Hepatocyte (in vitro differentiated cells): ENCODE measurements at places on chromosomes 4 and X.
A peak's percentile ranks its signal among the peaks of the same experiment; 100 is the strongest.

- no peaks in the 10 kb centered on the region for H3K36me3 ChIP-seq
- H3K27me3 ChIP-seq = no peaks in the 10 kb centered on the region
- H3K4me1 ChIP-seq = peaks cover 15% of the 10 kb centered on the region
- H3K4me3 ChIP-seq = no peak overlapping the region
- H3K27ac ChIP-seq = no peak overlapping the region
Observed at GRCh38 chr4:169150806-169151205, 120.0 kb downstream of the SH3RF1 start.

GRCh38 chr4:129014566-129015509, 78.5 kb downstream of the SCLT1 start:
- no peaks in the 10 kb centered on the region for H3K4me1 ChIP-seq
- DNase-seq = no peak
- no peak overlapping the region for H3K4me3 ChIP-seq
- H3K27me3 ChIP-seq = no peaks in the 10 kb centered on the region
- no peaks in the 10 kb centered on the region for H3K36me3 ChIP-seq
- H3K27ac ChIP-seq = no peak overlapping the region

- no peak overlapping the region for H3K27ac ChIP-seq
- H3K36me3 ChIP-seq = no peaks in the 10 kb centered on the region
- H3K4me3 ChIP-seq = no peak overlapping the region
- H3K27me3 ChIP-seq = no peaks in the 10 kb centered on the region
- no peak for DNase-seq
Observed at GRCh38 chr4:130178106-130178505, 1082.2 kb downstream of the C4orf33 start.

- H3K27ac ChIP-seq = no peak overlapping the region
- no peaks in the 10 kb centered on the region for H3K36me3 ChIP-seq
- no peak for DNase-seq
Observed at GRCh38 chr4:101649790-101650515, 140.6 kb upstream of the BANK1 start.

- no peak overlapping the region for H3K27ac ChIP-seq
- no peaks in the 10 kb centered on the region for H3K4me1 ChIP-seq
- DNase-seq = no peak
Observed at GRCh38 chr4:117434424-117434823, 349.0 kb upstream of the TRAM1L1 start.

GRCh38 chrX:10223276-10223675, 66.5 kb downstream of the CLCN4 start:
- no peak for DNase-seq
- no peaks in the 10 kb centered on the region for H3K4me1 ChIP-seq
- no peaks in the 10 kb centered on the region for H3K36me3 ChIP-seq
- no peaks in the 10 kb centered on the region for H3K27me3 ChIP-seq
- no peak overlapping the region for H3K27ac ChIP-seq

- no peak for DNase-seq
- H3K27me3 ChIP-seq = peaks cover 20% of the 10 kb centered on the region
- no peak overlapping the region for H3K4me3 ChIP-seq
- no peaks in the 10 kb centered on the region for H3K4me1 ChIP-seq
- H3K36me3 ChIP-seq = no peaks in the 10 kb centered on the region
- H3K27ac ChIP-seq = no peak overlapping the region
Observed at GRCh38 chr4:3805026-3805425, 38.8 kb downstream of the ADRA2C start.

DNA sequence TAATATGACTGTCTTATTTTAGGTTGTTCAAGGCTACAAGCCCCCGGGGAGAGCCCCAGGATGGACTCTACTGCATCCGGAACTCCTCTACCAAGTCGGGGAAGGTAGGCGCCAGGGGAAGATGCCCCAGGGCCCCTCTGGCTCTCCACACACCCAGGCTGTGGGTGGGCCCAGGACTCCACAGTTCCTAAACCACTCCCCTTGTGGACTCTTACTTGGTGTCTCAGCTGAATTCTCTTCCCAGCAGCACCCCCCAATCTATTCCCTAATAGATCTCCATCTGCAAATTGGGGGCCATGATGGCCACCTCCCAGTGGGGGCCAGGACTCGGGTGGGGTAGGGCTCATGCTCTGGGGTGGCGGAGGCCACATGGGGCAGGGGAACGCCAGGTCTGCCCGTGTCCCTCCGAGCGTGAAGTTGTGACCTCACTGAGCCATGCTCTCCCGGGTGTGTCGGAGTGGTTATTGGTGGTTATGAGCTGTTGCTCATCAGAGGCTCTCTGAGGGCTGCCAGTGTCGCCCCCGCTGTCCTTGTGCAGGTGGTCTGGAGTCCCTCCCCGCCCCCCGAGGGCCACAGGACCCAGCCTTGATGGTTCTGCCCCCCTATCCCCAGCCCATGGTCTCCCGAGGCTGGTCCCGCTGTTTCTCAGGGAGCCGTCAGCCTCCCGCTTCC, 11.2 kb upstream of the ADD1 start:
- no peak for DNase-seq
- no peaks in the 10 kb centered on the region for H3K27me3 ChIP-seq
- no peaks in the 10 kb centered on the region for H3K36me3 ChIP-seq
- no peak overlapping the region for H3K27ac ChIP-seq

GRCh38 chr4:150209140-150209829, 131.0 kb downstream of the DCLK2 start:
- H3K36me3 ChIP-seq = no peaks in the 10 kb centered on the region
- H3K27me3 ChIP-seq = no peaks in the 10 kb centered on the region
- peak; percentile 66 for DNase-seq
- peaks cover 13% of the 10 kb centered on the region for H3K4me1 ChIP-seq

GRCh38 chr4:120865985-120866384, 56.5 kb downstream of the PRDM5 start:
- no peak overlapping the region for H3K4me3 ChIP-seq
- no peaks in the 10 kb centered on the region for H3K36me3 ChIP-seq
- DNase-seq = no peak
- no peak overlapping the region for H3K27ac ChIP-seq
- no peaks in the 10 kb centered on the region for H3K27me3 ChIP-seq

- no peaks in the 10 kb centered on the region for H3K27me3 ChIP-seq
- peak; percentile 77 for DNase-seq
- peak within 1 kb of the TSS; percentile 100 for H3K27ac ChIP-seq
- peak within 1 kb of the TSS; percentile 78 for H3K4me3 ChIP-seq
Observed at GRCh38 chrX:24149351-24150050, at the start of gene ZFX. ZFX (plus strand) TSS chrX:24149729; CDS start chrX:24172743, 23,014 bp downstream.

DNA sequence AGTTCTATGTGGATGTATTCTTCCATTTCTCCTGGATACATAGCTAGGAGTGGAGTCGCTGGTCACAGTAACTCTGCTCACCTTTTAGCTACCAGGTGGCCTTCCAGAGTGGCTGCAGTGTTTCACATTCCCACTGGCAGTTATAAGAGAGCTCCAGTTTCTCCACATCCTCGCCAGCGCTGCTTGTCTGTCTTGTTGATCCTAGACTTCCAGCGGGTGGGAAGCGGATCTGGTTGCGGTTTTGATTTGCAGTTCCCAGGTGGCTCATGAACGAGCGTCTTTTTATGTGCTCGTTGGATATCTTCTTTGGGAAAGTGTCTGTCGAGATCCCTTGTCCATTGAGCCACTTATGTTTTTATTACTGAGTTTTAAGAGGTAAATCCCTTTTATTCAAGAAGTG, 11.6 kb downstream of the TACC3 start:
- H3K4me3 ChIP-seq = no peak overlapping the region
- H3K36me3 ChIP-seq = no peaks in the 10 kb centered on the region
- H3K4me1 ChIP-seq = no peaks in the 10 kb centered on the region
- DNase-seq = no peak
- no peaks in the 10 kb centered on the region for H3K27me3 ChIP-seq

GRCh38 chr4:87316961-87317360, 5.7 kb downstream of the HSD17B13 start:
- no peak overlapping the region for H3K4me3 ChIP-seq
- H3K4me1 ChIP-seq = no peaks in the 10 kb centered on the region
- no peaks in the 10 kb centered on the region for H3K27me3 ChIP-seq
- no peaks in the 10 kb centered on the region for H3K36me3 ChIP-seq
- no peak overlapping the region for H3K27ac ChIP-seq
- DNase-seq = no peak

GRCh38 chrX:49838374-49838773, 9.3 kb downstream of the PAGE4 start:
- H3K4me1 ChIP-seq = no peaks in the 10 kb centered on the region
- no peaks in the 10 kb centered on the region for H3K36me3 ChIP-seq
- no peak overlapping the region for H3K4me3 ChIP-seq
- H3K27me3 ChIP-seq = no peaks in the 10 kb centered on the region

DNA sequence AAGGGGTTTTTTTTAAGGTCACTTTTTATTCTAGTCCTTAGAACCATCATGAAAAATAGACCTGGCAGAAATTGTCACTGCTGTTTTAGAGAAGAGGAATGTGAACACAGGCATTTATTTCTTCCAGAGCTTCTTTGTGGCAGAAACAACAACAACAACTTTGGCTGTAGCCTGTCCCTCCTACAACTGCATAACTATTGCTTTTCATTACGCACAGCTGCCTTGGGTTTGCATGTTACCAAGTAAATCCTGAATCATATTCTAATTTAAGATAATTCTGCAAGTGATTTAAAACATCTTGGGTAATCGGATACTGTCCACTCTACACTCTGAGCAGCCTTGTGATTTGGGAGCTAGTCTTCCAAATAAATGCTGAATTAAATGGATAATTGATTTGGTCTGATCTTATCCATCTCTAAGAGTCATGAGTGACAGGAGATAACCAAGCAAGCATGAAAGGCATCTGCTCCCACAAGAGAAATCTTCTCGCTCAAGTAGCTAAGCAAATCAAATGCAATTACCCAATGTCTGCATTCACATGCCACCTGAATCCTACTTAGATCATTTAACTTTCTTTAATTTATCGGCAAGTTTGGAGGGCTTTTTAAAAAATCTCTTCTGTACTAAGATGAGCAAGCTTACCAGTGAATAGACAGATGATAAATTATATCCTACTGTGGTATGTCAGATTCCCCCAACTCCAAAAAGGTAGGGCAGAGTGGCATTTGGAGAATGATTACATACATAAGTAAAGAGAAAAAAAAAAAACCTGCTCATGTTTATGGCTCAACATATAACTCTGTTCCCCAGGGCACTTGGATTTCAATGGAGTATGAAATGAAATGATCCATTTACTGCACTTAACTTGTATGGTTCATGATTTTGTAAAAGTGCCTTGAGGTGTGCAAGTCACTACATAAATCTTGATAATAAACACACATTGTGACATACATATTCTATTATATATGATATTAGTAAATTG, 73.6 kb downstream of the EGF start:
- no peak for DNase-seq
- no peaks in the 10 kb centered on the region for H3K36me3 ChIP-seq
- H3K27ac ChIP-seq = no peak overlapping the region
- no peaks in the 10 kb centered on the region for H3K4me1 ChIP-seq
- H3K4me3 ChIP-seq = no peak overlapping the region

DNA sequence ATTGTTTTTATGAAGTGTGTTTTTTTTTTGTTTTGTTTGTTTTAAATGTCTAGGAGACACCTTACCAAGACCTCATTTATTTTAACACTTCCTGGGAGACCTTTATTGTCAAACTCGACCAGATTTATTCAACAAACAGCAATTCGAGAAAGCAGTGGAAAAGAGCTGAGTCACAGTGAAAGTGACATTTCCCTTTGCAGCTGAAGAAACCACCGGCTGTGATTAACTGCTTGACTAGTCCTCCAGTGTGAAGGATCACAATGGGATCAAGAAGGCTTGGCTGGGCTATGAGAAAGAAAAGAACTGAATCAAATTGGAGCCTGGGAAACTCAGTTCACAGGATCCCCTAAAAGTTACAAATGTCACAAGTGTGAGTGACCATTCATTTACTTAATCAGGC, 11.9 kb upstream of the ADH7 start:
- H3K4me1 ChIP-seq = no peaks in the 10 kb centered on the region
- no peak overlapping the region for H3K4me3 ChIP-seq
- H3K27me3 ChIP-seq = no peaks in the 10 kb centered on the region
- H3K27ac ChIP-seq = no peak overlapping the region
- no peaks in the 10 kb centered on the region for H3K36me3 ChIP-seq

DNA sequence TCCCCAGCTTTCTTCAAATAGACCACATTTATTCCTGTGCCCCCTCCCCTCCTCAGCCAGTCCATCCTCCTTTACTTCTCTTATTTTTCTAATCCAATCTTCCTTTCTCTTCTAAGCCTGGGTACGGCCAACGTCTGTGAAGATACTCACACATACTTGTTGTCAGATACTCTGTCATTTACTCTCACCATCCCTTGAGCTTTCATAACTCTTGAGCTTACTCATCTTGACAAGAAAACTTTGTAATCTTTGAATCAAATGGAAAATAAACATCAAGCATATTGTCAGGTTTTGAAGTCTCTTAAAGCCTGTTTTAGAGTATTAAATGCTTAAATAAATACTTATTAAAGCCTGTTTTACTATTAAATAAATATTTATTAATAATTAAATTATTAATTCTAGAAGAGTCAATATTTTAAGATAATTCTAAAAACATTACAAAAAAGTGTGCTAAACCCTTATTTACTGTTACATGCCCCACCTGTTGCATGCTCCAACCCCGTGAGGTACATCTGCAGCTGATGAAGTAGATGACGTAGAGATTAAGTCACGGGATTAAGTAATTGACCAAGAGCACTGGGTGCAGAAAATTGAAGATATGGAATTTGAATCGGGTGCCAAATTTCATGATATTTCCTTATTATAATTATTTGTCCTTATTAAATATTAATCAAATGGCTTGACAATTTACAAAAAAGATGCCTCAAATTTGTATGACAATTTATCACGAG, 1.5 kb upstream of the TRIML2 start:
- H3K4me3 ChIP-seq = no peak overlapping the region
- no peaks in the 10 kb centered on the region for H3K36me3 ChIP-seq
- no peak overlapping the region for H3K27ac ChIP-seq
- no peaks in the 10 kb centered on the region for H3K27me3 ChIP-seq
- no peak for DNase-seq

DNA sequence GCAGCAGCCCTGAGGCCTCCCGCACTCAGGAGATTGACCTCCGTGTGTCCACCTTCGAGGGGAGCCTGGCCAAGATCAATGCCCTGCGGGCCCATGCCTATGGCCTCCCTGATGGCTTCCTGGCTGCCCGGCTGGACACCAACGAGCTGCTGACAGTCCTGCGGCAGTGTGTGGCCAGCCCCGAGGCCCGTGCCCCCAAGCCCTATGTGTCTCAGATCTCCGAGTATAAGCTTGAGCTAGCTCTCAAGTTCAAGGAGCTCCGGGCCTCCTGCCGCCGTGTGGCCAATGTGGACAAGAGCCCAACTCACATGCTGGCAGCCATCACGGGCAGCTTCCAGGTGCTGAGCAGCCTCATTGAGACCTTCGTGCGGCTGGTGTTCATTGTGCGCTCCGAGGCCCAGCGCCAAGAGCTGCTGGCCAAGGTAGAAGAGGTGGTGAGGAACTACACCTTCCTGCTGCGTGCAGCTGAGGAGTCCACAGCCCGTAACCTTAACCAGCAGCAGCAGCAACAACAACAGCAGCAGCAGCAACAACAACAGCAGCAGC, 25.5 kb upstream of the PRPS1 start:
- H3K4me3 ChIP-seq = no peak overlapping the region
- no peaks in the 10 kb centered on the region for H3K4me1 ChIP-seq
- no peaks in the 10 kb centered on the region for H3K36me3 ChIP-seq
- H3K27ac ChIP-seq = no peak overlapping the region
- no peaks in the 10 kb centered on the region for H3K27me3 ChIP-seq

- no peak for DNase-seq
- no peaks in the 10 kb centered on the region for H3K36me3 ChIP-seq
- H3K27ac ChIP-seq = peak overlapping the region; percentile 77
- no peaks in the 10 kb centered on the region for H3K27me3 ChIP-seq
- H3K4me3 ChIP-seq = no peak overlapping the region
- H3K4me1 ChIP-seq = peaks cover 10% of the 10 kb centered on the region
Observed at GRCh38 chrX:116010939-116011338, 159.6 kb upstream of the AGTR2 start.
